Activated CD8-positive, alpha-beta T cell treated with anti-CD3 and anti-CD28 coated beads for 36 hours (primary cell): ENCODE measurements at places on chromosomes 7 and 10.
A peak's percentile ranks its signal among the peaks of the same experiment; 100 is the strongest.

- DNase-seq = no peak
These were observed 518.4 kb upstream of the FOXK1 start for GRCh38 chr7:4163565-4164203.

DNA sequence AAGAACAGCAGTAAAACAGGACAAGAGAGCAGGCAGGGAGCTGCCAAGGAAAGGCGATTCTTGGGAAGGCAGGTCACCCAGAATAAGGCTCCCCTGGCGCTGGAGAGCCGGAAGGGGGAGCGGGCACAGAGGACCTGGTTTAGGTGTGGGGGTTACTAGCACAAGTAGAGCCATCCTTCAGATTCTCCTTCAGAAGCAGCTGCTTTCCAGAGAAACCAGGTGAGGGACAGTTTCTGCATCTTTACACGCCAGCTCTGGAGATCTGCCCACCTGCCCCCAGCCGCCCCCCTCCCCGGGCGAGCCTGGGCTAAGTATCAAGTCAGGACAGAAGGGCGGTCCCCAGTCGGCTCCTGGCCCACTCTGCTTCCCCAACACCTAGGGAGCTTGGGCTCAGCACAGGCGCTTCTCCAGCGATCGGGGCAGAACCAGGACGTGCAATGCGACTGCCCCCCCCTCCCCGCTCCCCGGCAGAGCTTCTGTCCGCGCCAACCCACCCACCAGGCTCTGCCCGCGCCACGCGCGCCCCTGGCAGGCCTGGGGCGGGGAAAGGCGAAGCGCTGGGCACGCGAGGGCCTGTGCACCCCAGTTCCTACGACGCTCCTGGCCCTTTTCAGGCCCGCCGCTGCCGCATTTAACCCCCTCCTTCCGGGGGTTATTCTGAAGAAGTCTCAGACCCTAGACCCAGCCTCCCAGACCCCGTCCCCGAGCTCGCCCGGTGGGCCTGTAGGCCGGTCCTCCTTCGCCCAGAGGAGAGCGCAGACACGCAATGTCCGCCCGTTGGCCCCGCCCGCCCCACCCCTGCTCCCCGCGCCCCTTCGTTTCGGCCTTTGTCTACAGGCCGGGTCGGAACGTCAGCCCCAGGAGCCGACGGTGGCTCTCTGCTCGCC, 4.4 kb upstream of the EN2 start:
- DNase-seq = no peak

DNA sequence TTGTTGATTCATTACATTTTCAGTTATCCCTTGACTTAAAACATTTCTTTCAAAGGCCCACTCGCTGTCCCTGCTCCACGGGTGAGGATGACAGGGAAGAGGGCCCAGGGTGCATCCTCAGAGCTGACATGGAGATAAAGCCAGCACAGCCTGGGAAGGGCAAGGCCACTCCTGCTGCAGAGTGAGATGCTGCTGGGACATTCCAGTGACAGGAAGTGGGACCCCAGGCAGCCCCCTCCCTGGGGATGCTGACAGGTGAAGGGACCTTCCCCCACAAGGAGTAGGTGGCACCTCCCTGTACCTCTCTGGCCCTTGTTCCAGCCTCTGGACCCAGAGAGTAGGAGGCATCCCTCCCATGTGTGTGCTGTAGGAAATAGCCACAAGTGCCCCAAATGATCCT, 97.8 kb upstream of the DDC start:
- DNase-seq = no peak

DNA sequence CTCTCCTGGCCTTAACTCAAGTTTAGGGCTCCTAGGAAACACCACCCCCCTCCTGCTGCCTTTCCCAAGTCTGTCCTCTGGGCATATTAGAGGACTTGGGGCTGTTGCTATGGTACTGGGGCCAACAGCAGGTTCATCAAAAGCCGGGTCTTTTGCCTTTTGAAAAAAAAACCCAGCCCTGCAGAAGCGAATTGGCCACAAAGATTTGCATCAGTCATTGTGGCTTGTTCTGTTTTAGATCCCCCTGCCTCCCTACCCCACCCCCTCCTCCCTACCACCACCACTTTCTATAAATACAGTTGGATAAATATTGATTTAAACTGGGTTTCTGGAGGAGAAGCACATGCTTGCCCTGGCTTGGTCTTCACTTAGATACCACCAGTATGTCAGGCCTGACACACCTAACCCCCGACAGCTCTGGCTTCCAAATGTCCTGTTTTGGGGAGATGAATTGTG, 7.0 kb downstream of the MXI1 start:
- peak; percentile 23 for DNase-seq

DNA sequence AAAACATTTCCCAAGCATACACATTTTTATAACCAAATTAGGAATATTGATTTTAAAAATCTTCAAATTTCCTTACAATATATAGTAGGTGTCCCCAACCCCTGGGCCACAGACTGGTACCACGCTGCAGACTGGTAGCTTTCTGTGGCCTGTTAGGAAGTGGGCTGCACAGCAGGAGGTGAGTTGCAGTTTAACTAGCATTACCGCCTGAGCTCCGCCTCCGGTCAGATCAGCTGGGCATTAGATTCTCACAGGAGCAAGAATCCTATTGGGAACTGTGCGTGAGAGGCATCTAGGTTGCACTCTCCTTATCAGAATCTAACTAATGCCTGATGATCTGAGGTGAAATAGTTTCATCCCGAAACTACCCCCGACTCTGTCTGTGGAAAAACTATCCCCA, 62.1 kb downstream of the ZWINT start:
- no peak for DNase-seq

DNA sequence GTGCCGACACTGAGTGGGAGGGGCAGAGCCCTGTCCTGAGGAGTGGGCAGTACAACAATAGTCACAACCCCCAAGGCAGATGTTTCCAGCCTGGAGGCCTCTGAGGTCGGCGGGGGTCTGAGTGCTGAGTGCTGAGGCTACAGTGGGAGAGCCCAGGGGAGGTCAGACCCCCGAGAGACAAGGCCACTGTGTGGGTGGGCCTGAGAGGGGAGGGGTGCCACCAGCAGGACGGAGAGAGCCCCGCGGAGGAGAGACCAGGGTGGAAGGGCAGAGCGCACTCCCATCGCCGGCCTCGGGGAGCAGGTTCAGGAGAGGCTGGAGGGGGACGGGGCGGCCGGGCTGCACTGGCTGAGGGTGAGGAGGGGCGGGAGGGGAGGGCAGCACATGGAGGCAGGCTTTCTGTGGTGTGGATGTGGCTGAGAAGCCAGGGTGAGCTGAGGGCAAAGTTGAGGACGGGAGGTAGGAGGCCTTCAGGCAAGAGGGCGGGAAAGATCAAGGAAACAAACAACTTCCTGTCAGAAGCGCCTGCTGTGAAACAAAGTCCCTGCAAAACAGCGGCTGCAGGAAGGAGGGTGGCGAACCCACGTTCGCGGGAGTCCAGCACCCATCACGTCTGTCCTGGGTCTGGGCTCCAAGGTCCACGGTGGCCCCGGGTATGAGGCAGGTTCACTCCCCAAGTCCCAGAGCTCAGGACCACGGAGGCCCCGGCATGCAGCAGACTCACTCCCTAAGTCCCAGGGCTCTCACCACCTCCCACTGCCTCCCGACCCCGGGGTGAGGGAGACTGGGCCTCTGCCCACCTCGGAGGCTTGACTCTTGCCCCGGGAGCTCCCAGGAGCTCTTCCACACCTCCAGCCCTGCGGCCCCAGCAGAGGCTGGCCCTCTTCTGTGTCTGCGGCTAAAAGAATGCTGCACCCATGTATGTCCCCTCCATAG, 76.8 kb upstream of the NKX6-2 start:
- no peak for DNase-seq

GRCh38 chr7:15033039-15033438, 130.5 kb upstream of the DGKB start:
- DNase-seq = no peak

DNA sequence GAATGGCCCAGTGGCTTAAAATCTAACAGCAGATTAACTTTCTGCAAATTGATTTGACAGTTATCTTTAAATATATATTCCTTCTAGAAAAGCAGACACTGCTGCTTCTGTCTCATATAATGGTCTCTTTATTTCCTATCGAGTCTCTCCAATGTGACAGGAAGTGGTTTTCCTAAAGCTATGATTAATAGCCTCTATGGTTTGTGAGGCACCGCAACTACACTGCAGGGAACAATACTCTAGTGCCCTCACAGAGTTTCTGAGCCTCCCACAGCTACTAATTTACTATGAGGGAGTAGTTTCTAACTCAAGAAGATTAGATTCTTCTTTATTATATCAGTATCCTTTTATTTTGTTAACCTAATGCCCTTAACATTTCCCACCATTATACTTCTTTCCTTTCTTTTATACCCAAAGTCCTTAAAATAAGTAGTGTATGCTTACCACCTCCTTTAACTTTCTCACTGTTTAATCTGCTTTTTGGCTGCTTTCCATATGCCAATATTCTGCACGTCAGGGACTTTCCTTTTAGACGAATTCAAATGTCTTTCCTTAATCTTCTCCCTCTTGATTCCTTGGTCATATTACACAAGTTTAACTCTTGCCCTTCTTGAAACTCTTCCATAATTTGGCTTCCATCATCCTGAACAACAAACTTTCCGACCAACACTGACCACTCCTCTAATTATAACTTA, 23.8 kb upstream of the AHR start:
- DNase-seq = peak; percentile 61

DNA sequence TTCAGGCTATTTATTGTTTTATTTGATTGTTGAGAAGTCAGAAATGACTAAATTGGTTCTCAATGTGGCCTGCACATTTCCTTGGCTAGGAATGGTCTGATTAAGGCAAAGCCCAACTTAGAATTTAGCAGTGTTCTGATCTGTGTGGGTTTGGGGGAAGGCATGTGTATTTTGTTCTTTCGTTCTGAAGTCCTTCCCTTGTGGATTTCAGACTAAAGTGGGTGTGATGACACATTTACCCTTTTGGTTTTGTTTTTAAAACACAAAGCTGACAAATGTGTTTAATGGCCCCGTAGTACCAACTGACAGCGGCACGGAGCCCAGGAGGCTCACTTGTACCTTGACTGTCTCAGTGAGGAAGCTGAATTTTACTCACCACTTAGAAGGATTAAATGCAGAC, 452.3 kb upstream of the GALNT17 start:
- DNase-seq = peak; percentile 57

DNA sequence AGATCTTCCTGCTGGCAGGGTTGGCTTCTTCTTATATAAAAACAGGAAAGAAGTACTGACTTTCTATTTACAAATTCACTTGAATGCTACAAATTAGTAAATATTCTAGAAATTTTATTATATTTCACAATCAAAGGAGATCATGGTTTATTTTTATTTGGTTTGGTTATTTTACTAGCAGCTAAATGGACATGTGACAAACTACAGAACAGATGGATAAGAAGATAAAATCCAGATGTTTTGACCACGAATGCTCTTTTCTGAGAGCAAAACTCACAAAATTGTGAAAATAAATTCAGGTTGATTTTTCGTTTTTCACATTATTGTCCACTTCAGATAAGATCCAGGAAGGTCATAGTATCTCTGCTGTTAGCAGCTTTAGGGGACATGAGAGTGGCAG, 55.4 kb downstream of the CACNA2D1 start:
- no peak for DNase-seq

GRCh38 chr10:33376476-33376875, 42.0 kb upstream of the NRP1 start:
- no peak for DNase-seq

DNA sequence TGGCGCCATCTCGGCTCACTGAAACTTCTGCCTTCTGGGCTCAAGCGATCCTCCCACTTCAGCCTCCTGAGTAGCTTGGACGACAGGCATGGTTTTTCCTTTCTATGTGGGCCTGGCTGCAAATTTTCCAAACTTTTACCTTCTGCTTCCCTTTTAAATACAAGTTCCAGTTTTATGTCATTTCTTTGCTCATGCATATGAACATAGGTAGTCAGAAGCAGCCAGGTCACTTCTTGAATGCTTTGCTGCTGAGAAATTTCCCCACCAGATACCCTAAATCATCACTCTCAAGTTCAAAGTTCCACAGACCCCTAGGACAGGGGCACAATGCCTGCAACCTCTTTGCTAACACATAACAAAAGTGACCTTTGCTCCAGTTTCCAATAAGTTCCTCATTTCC, 21.6 kb upstream of the RPEL1 start:
- DNase-seq = no peak
